Activated CD4-positive, alpha-beta T cell treated with anti-CD3 and anti-CD28 coated beads, Interleukin-2, amount 50 U/mL, for 48 hours (primary cell): ENCODE measurements at places on chromosomes 6 and 20.

DNA sequence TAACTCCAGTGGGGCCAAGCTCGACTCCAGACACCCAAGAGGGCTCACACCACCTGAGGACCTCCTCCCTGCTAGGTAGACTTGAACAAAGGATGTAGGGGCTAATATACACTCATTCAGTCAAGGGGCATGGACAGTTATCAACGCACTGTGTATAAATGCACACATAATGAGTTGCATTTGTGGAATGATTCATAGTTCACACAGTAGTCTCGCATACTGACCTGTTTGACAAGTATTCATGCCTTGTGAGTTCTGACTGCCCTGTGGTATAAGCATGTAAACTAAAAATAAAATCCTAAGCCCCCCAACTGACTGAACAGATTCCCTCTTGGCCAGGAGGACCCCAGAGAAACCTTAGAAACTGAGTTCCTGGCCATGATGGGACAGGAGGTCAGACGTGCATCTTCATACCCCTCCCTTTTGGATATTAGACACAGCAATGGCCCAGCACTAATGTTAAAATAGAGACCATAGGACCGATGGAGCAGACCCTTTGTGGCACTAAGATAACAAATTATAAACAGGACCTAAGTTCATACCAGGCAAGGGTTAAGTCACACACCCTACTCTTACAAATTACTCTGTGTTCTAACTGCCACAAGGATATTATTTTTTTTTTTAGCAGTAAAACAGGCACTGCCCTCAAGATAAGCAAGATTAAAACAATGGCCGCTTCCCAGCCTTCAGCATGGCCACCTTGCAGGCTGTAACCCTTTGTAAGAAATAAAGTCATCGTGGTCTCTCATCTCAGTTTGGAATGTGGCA lies 124.4 kb downstream of the TTLL2 start:
- DNase-seq: no peak

DNA sequence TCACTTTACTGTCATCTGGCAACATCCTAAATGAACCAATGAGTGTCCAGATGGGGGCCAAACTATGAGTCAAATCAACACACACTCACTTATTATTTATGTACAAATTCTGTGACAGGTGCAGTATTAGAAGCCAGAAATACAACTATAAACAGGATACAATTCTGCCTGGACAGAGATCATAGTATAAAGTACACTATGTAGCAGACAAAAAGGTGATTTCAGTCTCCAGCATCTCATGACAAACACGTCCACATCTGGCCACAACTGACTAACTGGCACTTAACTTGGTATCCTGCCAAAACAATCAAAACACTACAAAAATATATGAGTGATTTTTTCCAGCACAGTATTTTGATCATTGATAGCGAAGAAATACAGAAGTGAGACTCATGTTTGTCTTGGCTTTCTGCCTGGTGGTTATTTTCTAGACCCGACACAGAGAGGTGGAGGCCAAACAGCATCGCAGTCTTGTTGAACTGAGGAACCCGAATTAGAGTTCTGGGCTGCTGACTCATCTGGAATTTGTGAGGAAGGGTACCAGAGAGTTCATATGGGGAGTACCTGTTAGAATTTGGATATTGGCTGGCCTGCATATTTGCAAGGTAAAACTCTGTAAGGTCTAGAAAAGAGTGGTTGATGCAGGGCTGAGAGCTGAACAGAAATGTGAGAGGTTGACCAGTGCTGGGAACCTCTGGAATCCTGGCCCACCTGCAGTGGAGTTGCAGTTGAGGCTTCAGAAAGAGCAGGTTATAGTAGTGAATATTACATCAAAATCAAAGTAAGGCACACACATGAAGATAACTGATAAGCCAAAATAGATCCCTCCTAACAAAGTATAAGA lies 475.2 kb downstream of the PTPRT start:
- DNase-seq: no peak

GRCh38 chr6:151747896-151748295 lies 59.6 kb upstream of the ESR1 start:
- no peak for DNase-seq

GRCh38 chr6:48069280-48069679 lies 41.7 kb downstream of the PTCHD4 start:
- DNase-seq: no peak

DNA sequence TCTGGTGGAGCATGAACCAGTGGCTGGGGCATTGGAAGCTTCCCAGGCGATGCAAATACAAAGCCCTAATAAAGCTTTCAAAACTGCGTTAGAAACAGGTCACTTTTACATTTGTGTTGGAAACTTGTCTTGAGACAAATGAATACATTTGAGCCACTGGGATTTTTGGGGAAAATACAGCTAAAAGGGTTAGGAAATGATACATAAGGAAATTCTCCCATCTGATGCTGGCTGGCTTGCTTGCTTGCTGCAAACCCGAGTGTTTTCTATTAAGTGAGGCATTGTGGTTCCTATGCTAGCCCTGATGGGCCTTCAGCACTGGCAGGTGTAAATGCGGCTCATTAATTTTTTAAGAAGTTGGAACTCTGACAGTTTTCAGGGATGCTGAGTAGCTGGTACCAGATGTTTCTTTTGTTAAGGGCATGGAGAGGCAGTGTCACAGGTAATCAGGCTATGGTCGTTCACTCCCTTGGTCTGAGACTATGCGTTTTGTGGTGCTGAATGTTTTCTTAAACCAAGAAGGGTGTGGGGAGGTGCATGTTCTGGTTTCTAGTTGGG lies 35.2 kb downstream of the RREB1 start:
- no peak for DNase-seq

DNA sequence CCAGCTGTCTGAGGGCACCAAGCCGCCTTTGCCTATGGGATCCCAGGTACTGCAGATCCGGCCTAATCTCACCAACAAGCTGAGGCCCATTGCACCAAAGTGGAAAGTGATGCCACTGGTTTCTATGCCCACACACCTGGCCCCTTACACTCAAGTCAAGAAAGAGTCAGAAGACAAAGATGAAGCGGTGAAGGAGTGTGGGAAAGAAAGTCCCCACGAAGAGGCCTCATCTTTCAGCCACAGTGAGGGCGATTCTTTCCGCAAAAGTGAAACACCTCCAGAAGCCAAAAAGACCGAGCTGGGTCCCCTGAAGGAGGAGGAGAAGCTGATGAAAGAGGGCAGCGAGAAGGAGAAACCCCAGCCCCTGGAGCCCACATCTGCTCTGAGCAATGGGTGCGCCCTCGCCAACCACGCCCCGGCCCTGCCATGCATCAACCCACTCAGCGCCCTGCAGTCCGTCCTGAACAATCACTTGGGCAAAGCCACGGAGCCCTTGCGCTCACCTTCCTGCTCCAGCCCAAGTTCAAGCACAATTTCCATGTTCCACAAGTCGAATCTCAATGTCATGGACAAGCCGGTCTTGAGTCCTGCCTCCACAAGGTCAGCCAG lies 283.0 kb downstream of the TSHZ2 start:
- DNase-seq: peak; percentile 48

GRCh38 chr6:19836799-19837510 lies at the start of gene ID4:
Gene ID4 (plus strand): TSS chr6:19837370. CDS start chr6:19837755, 385 bp downstream.
- DNase-seq: no peak

DNA sequence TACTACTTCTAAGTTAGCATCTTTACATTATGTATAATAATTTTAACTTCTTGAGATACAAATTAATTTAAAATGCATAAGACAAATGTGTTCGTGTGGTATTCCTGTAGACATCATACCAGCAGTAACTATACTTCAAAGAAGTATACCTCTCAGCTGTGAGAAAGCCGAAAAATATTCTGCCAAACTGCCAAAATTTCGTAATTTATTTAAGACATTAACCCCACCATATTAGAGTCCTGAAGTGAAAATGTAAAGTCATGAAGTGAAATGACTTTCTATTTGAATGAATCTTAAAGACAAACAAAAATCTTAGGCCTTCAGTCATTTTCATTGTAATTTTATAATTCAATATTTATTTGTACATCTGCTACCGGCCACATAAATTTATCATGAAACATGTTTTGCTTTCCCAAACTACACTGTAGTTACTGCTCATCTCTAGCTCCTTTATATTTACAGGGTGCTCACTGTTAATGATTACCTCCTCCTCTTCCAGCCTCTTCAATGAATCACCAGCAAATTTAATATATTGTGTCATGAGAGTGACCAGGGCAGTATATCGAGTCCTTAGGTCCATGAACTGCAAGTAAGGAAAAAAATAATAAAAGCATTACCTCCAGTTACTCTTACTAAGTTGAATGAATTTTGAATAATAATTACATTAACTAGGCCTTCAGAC lies 18.5 kb downstream of the DST start:
- no peak for DNase-seq

GRCh38 chr20:46132705-46133120 lies 14.6 kb downstream of the CD40 start:
- DNase-seq: peak; percentile 74

GRCh38 chr20:967796-968742 lies 34.0 kb downstream of the RSPO4 start:
- no peak for DNase-seq
